ENCODE measurements at places on chromosomes 16 and 17.
A peak's percentile ranks its signal among the peaks of the same experiment; 100 is the strongest.

DNA sequence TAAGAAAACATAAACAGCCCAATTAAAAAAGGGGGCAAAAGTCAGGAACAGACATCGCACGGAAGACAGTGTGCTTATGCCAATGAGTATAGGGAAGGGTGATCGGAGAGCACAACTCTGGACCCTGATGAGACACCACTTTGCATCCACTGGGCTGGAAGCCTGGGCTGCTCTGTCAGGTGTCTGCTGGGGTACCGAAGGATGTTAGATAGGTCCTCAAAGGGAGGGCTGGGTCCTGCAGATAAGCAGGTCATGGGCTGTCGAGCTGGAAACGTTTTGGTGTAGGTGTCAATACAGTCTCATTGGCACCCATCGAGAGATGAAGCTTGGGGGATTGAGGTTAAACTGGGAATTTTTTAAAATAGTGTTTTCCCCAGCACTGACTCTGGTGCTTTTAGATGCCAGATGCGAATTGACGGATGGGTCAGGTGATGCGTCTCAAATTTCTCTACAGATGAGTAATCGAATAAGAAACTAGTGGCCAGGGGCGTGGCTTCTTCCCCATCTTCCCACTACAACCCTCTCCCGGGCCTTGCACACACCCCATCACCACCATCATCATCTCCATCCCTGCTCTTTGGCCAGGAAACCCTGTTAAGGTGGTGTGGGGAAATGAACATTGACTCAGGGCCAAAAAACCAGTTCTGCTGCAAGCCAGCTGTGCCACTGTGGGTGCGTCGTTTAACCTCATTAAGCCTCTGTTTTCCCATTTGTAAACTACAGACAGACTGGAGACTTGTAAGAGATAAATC is 47.8 kb upstream of the IRF8 start:
- DNase-seq: no peak

DNA sequence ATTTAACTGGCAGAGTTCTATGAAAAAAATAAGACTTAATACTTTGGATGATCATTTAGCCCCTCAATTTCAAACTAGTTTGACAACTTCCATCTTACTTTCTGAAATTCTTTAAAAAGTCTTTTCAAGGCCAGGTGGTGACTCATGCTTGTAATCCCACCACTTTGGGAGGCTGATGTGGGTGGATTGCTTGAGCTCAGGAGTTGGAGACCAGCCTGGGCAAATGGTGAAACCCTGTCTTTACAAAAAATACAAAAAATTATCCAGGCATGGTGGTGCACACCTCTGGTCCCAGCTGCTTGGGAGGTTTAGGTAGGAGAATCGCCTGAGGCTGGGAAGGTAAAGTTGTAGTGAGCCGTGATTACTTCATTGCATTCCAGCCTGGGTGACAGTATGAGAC is 154.4 kb downstream of the TANC2 start:
- DNase-seq: no peak

GRCh38 chr17:4693416-4693815 is 10.5 kb downstream of the PELP1 start:
- DNase-seq: no peak

DNA sequence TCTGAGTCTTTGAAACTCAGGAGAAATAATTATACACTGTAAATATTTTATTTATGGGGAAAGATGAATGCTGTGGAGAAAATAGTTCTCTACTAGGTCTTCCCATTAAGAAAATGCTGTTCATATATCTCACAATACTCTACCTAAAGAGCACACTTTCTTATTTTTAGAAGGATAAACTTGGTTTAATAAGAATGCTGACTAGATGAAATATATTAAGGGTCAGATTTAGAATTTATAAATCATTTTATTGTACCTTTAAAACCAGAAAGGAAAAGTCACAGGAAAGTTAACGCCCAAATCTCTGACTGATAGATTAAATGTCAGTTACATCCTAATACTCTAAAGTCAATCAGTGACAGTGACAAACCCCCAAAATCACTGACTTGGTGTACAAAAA is 48.7 kb downstream of the SLC6A4 start:
- no peak for DNase-seq

DNA sequence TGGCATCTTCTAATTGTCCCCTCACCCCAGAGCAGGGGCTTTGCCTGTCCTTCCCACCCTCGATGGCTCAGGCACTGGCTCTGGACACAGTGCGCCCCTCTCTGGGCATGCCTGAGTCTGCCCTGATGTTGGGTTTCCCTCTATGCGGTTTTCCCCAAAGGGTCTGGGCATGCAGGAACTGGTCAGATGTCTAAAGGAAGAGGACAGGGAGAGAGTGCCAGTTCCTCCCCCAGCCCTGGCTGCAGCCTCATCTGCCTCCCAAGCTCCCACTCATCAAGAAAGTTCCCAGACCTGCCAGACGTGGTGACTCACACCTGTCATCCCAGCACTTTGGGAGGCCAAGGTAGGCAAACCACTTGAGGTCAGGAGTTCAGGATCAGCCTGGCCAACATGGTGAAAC is 41.3 kb upstream of the PABPN1L start:
- DNase-seq: no peak

GRCh38 chr17:42387661-42388380 is 421 bp downstream of the STAT3 start:
- DNase-seq: peak; percentile 7

- DNase-seq: no peak
Measured at GRCh38 chr17:5282642-5283217, 646 bp downstream of the RABEP1 start.

DNA sequence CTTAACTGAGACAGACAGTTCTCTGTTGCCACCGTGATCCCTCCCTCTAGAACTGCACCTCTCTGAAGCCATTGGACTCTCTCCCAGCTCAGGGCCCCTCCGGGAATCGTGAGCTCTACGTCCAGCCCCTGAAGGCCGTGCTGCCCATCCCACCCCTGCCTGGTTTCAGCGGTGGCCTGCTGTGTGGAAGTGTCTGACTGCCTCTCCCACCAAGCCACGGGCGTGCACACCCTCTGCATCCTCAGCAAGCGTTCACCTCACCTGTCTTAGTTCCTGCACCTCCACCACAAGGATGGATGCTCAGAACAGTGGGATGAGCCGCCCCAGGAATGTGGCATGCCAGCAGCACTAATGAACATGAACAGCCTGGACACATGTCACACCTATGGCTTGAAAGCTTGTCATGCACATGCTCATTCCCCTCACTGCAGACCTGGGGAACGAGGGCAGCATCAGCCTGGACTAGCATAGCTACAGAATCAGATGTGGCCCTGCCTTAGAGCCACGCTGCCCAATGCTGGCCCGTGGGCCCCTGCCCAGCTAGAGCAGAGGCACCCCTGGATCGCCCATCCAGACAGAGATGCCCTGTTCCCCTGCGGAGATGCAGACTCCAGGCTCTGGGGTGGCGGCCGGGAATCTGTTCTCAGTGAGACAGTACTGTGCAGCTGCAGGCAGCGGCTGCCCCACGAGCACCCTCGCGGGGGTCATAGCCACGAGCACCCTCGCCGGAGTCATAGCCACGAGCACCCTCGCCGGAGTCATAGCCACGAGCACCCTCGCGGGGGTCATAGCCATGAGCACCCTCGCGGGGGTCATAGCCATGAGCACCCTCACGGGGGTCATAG is 73.7 kb upstream of the CHMP6 start:
- no peak for DNase-seq

GRCh38 chr17:53319947-53320346 is 502.8 kb upstream of the KIF2B start:
- DNase-seq: no peak

DNA sequence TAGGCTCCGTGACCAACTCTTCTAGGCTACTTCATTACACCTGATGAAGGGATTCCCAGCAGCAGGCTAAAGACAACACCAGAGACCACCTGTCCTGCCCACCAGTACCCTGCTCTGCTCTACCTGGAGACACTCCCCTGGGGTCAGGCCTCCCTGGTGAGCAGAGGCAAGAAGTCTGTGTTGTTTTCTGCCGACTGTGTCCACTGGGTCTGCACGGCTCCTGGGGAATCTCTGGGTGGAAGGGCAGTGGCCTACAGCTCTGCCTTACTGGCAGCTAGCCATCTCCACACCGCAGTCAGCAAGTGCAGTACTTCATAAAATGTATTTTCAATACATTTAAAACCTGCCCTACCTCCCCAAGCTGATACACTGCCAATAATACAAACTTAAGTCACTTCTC is 6.8 kb downstream of the RSL1D1 start:
- no peak for DNase-seq

DNA sequence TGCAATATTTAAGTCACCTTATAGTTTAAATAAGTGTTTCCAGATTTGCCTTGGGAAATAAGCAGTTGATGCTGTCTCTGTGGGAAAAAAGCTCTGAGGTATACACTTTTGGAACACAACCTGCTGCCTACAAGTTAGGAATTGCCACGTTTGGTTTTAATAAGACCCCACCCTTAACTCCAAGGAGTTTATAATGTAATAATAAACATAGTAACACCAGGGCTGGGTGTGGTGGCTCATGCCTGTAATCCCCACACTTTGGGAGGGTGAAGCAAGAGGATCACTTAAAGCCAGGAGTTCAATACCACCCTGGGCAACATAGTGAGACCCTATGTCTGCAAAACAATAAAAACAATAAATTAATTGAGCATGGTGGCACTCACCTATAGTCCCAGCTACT is 15.9 kb upstream of the SMG1 start:
- DNase-seq: no peak

- no peak for DNase-seq
Measured at GRCh38 chr17:82200743-82201497, 11.7 kb downstream of the CCDC57 start.

DNA sequence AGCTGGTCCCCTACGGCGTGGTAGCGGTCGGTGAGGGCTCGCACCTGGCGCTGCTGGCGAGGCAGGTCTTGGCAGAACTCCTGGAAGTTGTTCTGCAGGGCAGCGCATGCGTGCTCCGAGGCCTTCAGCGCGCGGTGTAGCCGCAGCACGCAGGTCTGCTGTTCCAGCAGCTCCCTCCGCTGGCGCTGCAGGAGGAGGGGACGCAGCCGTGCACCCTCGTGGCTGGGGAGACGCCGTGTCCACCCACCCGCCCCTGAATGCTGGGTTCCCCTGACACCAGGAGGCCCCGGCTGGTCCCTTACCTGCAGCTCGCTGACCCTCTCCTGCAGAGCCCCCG is 12.2 kb downstream of the EVPL start:
- no peak for DNase-seq

- no peak for DNase-seq
Measured at GRCh38 chr17:7559320-7560171, 996 bp downstream of the TNFSF13 start.

DNA sequence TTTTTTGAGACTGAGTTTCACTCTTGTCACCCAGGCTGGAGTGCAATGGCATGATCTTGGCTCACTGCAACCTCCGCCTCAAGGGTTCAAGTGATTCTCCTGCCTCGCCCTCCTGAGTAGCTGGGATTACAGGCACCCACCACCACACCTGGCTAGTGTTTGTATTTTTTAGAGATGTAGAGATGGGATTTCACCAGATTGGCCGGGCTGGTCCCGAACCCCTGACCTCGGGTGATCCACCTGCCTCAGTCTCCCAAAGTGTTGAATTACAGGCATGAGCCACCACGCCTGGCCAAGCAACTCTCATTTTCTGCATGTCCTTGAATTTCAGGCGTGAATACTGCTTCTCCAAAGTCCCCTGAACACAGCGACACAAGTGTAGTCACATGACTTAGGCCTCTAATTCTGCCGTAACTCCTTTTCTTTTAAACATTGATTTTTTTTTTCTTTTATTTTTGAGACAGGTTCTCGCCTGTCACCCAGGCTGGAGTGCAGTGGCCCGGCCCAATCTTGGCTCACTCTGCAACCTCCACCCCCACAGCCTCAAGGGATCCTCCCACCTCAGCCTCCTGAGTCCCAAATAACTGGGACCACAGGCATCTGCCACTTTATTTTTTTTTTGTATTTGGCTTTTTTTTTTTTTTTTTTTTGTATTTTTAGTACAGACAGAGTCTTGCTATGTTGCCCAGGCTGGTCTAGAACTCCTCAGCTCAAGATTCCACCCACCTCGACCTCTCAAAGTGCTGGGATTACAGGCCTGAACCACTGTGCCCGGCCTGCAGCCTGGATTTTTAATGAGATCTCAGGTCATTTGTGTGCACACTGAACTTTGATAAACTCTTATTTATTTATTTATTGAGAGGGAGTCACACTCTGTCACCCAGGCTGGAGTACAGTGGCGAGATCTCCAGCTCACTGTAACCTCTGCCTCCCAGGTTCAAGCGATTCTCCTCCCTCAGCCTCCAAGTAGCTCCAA is 124.6 kb downstream of the KCNJ18 start:
- DNase-seq: no peak

GRCh38 chr16:65223335-65223734 is 101.5 kb upstream of the CDH11 start:
- no peak for DNase-seq

DNA sequence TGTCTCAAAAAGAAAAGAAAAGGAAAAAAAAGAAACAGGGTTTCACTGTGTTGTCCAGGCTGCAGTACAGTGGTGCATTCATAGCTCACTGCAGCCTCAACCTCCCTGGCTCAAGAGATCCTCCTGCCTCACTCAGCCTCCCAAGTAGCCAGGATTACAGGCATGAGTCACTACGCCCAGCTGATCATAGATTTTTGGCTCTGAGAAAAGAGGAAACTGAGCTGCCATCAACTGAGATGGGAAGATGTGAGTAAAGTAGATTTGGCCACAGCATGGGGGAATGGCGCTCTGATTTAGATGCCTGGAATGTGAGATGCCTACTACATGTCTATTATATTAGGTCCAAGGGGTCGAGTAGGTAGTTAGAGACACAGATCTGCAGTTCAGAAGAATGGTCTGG is 5.9 kb upstream of the NAGS start:
- no peak for DNase-seq

- DNase-seq: no peak
Measured at GRCh38 chr17:72516772-72517399, 396.1 kb downstream of the SOX9 start.

GRCh38 chr16:67451061-67451703 is 20.3 kb downstream of the HSD11B2 start:
- DNase-seq: no peak

- DNase-seq: no peak
Measured at GRCh38 chr17:8872036-8872704, 4.7 kb upstream of the PIK3R6 start.

DNA sequence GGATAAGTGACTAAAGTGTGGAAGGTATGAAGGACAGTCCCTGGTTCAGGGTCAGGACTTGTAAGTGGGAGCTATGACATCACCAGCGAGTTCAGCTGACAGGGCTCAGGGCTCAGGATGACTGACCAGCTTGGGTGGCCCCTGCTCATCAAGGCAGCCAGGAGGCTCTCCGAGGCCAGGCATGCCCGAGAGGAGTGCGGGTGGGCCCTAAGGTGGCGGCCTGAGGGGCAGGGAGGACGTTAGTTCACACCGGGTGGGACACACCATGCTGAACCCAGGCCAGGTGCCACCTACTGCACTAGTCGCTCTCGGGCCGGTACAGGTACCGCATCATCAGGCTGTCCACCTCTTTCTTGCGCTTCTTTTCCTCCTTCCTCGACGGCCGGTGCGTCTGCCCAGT is 36.5 kb downstream of the PIPOX start:
- no peak for DNase-seq

- DNase-seq: no peak
Measured at GRCh38 chr16:78742501-78743283, 643.2 kb downstream of the WWOX start.

All from NCI-H2227 treated with DMSO at 0.1 percent for 48 hours (cell line).